ENCODE measurements at places on chromosomes 6 and 20. TPM values are rescaled to one million over a fixed set of nuclear protein-coding genes. Genes with fewer than 3 reads are reported as not detected.

GRCh38 chr6:36126553-36127458 lies 3.5 kb upstream of the MAPK13 start:
- no peak for DNase-seq

DNA sequence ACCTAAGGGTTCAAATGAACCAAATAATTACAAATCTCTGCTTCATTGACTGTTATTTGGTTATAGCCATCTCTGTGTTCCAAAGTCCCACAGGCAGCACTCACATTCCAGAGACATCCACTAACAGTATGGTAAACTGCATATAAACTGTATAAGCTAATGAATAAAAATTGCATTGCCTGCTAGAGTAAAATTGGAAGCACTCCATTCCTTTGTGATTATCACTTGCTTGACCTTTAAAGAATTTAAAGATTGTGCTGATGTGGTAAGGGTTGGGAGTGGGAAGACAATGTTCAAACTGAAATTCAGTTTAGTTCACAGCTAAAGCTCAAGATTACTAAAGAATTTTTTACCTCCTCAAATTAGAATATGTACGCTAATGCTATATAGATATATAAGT lies 31.0 kb upstream of the OSTM1 start:
- no peak for DNase-seq

DNA sequence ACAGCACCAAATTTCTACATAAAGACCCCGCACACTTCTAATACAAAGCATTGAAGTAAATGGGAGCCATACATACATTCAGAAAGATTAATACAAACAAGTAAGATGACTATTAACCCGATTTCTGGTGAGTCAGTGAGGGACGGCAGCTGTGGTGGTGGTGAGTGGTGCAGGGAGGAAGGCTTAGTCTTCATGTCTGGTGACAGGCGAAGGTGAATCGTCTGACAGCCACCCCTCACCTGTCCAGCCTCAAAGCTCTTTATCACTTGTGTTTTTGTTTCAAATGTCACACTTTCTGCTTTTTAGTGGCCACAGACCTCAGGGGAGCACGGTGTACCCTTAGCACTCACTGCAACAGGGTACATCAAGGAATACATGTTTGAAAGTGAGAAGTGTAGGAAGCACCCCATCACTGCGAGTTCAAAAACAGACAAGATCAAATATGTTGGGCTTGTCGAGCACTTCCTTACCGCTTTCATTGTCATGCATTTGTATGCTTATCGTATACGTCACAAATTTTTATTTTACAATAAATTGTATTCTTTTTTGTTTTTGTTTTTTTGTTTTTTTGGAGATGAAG lies 63.5 kb downstream of the IRF4 start:
- no peak for DNase-seq

The OR2J3 gene
- total RNA-seq: not detected
